ENCODE measurements at places on chromosomes 16 and 17.
A peak's percentile ranks its signal among the peaks of the same experiment; 100 is the strongest.

DNA sequence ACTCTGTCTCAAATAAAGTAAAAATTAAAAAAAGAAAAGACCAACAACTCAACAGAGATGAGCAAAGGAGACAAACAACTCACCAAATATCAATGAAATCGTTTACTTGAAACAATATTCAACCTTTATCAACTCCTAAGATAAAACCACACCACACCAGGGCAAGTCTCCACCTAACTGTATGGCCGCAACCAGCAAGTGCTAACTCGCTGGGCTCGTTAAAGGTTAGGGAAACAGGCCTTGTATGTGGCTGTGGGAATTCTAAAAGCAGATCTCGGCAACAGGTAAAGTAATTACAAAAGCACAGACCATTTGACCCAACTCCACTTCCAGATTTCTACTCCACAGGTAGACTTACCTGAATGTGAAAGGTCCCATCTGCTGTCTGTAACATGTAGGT, 9.3 kb downstream of the ZCCHC14 start:
- DNase-seq: no peak

DNA sequence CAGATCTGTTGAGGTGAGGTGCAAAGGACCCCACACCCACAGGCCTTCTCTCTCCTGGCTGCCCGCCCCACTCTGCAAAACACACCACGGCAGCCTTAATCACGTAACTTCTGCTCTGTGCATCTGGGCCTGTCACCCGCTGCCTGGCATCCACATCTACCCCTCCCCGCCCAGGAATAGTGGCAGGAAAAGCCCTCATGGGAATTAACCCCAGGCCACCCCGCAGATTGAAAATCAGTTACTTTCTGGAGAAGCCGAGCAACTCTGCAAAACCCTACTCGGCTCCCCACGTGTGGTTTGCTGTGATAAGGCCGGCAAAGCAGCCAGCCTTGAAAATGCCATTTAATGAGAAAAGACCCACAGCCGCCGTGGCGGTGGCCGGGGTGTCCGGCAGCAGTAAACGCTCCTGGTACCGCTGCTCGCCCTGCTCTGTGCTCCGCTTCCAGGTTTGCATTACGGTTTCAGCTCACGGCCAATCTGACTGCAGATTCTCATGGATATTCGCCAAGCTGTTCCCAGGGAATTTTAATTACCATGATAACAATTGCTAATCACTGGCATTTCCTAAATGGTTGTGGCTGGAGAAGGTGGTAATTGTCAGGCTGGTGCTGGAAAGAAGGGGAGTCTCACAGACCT, 78.0 kb upstream of the DOC2B start:
- no peak for DNase-seq

DNA sequence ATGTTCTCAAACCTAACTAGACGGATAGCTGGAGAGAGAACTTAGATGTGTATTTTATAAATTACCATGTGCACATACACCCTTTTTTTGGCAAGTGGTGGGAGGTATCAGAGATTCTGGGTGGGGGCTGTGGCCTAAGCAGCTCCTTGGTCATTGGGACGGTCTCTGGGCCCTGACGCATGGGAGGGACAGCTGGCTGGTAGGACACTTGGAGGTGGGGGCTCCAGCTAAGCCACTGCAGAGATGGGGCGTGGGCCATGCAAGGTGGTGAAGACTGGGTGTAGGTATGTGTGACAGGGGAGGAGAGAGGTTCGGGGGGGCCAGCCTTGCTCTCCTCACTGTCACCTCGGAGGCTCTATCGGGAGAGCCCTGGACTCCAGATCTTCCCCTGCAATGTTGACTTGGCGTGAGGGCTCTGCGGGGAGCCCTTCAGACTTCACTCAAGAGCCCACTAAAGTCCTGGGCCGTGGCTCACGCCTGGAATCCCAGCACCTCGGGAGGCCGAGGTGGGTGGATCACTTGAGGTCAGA, 17.1 kb downstream of the C1QTNF1 start:
- no peak for DNase-seq

- DNase-seq: peak; percentile 96
These were observed 341.7 kb downstream of the C16orf95 start for GRCh38 chr16:86975445-86975844.

GRCh38 chr16:14501331-14502255, 128.5 kb downstream of the PARN start:
- peak; percentile 95 for DNase-seq

DNA sequence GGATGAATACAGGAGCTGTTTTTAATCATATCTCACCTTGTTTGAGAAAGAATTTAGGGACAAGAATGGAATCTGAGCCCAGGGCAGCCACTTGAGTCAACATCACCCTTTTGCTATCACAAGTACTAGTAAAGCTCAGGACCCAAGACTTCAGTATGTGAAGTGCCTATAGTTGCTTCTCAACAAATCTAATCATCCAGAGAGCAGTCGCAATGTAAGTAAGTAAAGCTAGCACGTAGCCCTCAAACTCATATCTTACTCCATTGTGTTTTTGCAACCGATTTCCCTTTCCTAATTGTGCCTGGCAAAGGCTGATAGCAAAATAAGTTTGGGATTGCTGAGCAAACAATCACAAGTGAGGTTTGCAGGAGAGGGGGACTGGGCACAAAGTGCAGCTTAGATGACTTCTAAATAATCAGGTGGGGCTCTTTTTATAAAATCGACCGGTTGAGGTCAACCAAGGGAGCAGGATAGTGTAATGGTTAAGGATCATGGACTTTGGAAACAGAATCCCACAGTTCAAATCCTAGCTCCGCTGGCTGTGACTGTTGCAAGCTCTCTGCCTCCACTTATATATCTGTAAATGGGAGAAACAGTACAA, 13.0 kb downstream of the TOB1 start:
- no peak for DNase-seq

DNA sequence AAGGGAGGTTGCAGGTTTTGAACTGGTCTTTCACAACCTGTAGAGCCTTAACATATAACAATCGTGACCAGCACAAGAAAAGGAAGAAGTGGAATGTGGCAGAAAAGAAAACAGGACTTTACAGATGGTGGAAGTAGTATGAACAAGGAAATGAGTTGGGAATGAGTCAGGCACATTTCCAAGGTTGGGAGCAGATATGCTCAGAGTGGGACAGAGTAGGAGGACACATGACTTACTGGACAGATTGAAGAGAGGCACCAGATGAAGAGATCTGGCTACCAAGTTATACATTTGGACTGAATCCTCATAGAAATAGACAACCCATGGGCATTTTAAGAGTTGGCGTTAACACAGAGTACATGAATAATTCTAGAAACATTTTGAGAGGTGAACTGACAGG, 95.3 kb downstream of the ZNF18 start:
- no peak for DNase-seq

DNA sequence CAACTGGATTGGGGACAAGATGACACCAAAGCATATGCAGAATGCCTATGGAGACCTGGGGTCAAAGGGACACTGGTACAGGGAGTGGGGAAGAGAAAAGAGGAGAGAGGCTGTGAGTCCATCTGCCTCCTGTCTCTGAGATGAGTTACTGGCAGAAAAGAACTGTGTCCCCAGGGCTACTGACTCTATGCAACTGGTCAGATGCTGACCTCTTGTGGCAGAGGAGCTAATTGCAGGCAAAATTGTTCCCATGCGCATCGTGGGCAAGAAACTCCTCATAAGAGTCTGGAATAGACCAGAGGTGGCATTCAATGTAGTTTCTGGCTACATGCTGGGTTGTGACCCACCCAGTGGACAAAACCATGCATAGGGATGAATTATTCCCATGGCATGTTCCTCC, 26.1 kb upstream of the MLKL start:
- DNase-seq: no peak

DNA sequence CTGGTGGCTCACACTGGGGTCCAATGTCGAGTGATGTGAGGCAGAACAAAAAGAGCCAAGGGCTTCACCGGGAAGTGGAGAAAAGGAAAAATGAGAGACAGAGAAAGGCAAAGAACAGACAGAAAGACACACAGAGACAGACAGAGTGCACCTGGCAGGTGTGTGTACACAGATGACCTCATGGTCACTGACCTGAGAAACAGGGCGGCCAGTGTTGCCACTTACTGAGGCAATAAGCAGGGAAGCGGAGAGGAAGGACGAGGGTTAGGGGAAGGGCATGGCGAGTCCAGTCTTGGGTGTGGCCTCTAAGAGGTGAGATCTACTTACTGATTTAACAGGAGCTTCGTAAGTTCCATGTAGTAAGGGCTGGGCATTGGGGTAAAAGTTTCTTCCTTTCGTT, 7.5 kb downstream of the GINS2 start:
- DNase-seq: no peak

- no peak for DNase-seq
These were observed 27.3 kb downstream of the KAT7 start for GRCh38 chr17:49815761-49816281.

DNA sequence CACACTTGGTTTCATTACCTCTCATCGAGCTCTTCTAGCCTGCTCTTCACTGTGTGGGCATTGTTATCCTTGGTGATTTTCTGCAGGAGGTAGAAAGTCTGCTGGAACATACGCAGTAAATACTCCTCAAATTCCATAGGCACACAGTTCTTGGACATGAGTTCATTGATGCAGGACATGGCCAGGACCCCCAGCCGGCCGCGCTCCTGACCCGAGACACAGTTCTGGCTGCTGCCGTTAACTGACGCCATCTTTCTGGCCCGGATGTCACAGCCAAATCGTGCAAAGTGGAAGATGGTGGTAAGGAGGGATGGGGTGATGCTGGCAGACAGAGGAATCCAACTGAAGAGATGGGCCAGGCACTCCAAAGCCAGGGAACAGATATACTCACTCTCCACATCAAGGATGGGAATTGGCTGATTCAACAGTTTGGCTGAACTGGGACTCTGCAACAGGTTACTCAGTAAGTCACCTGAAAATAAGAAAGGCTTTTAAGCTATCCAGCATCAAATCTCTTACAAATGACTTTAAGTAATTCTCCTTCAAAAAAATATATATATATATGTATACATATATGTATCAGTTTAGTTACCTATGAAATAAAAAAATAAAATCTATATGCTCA, 55.6 kb downstream of the XPO6 start:
- no peak for DNase-seq

- peak; percentile 83 for DNase-seq
These were observed 255.6 kb upstream of the HSBP1 start for GRCh38 chr16:83552228-83552627.

Measured in fibroblast of skin of right biceps (primary cell).